ENCODE measurements at places on chromosomes 11 and 22. TPM values are rescaled to one million over a fixed set of nuclear protein-coding genes. Genes with fewer than 3 reads are reported as not detected.

The C22orf42 gene
- total RNA-seq = not detected

DNA sequence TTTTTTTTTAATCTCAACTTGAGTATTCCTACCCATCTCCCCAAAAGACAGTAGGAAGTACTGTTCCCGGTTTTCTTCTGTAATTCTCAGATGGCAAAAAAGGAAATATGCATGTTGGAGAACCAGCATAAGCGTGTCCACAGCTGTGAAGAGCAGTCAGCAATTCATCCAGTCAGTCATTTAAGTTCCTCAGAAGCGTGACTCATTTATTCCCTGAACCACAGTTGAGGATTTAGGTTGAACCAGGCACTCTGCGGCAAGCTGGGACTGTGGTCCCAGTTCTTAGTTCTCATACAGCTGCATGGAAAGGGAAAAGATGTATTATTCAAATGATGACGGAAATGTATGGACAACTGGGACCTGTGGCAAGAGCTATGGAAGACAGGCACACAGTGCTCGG lies 61.0 kb upstream of the MYO18B start:
- DNase-seq = no peak
- H3K36me3 ChIP-seq = no peaks in the 10 kb centered on the region
- no peak overlapping the region for H3K4me3 ChIP-seq
- H3K27ac ChIP-seq = no peak overlapping the region
- no peaks in the 10 kb centered on the region for H3K27me3 ChIP-seq

- H3K4me1 ChIP-seq = no peaks in the 10 kb centered on the region
- no peak overlapping the region for H3K27ac ChIP-seq
- no peaks in the 10 kb centered on the region for H3K27me3 ChIP-seq
- H3K4me3 ChIP-seq = no peak overlapping the region
- no peaks in the 10 kb centered on the region for H3K36me3 ChIP-seq
Observed at GRCh38 chr11:80822308-80822707, 1381.5 kb upstream of the TENM4 start.

DNA sequence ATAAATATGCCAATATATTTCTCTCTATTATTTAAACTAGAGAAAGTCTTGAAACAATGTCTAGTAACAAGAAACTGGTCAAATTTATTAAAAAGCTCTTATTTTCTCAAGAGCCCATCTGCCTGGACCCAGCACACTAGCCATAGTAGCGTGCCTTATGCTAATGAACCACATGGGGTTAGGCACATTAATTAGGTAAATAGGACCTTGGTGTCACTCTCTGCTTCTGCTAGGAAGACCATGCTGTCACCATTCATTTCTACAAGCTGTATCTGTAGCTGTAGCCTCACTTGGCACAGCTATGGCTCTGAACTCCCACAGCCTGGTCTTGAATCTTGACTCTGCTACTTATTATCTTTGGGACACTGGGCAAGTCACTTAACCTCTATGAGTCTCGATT lies 390.5 kb downstream of the NELL1 start:
- no peaks in the 10 kb centered on the region for H3K27me3 ChIP-seq
- no peak overlapping the region for H3K4me3 ChIP-seq
- H3K4me1 ChIP-seq = no peaks in the 10 kb centered on the region
- no peaks in the 10 kb centered on the region for H3K36me3 ChIP-seq
- DNase-seq = no peak
- no peak overlapping the region for H3K27ac ChIP-seq

The C11orf52 gene
- 6.3 TPM for total RNA-seq

- H3K36me3 ChIP-seq = no peaks in the 10 kb centered on the region
- H3K4me1 ChIP-seq = no peaks in the 10 kb centered on the region
- peak; percentile 57 for DNase-seq
- no peak overlapping the region for H3K27ac ChIP-seq
Observed at GRCh38 chr11:130555251-130555841, 106.9 kb downstream of the ADAMTS15 start.

DNA sequence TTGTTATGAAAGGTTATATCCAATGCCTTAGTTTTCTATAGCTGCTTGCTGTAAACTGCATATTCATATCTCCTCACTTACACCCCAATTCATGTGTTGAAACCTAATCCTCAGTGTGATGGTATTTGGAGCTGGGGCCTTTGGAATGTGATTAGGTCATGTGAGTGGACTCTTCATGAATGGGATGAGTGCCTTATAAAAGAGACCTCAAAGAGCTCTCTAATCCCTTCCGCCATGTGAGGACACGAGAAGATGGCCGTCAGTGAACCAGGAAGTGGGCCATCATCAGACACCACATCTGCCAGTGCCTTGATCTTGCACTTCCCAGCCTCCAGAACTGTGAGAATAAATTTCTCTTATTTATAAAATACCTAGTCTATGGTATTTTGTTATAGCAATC lies 79.3 kb downstream of the CYP2R1 start:
- H3K4me3 ChIP-seq = no peak overlapping the region
- no peak for DNase-seq
- H3K4me1 ChIP-seq = no peaks in the 10 kb centered on the region
